ENCODE measurements at places on chromosomes 1 and 21.

DNA sequence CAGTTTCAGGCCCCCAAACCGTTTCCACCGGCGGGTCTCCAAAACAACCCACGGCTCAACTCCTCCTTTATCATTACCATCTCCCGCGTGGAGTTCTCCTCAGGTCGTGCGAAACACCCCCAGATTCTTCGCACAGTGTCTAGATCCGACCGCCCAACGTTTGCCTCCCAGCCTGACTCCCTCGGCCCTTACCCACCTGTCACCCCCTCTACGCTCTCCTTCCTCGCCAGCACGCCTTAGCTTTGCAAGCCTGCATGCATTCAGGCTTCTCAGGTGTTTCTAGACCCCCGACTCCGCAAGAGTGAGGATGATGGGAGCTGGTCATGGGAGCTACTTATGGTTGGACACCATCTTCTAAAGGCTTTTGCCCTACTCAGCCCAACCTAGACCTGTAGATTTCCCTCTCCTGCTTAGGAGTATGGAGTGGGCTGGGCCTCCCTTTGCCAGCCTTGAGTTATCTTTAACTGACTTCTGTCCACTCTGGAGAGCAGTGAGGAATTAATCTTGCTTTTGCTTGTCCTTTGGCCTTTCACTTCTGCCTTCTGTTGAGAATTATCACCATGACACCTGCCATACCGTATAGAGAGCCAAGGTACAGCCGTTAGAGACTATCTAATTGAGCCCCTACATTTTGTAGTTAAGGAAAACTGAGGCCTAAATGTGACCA is 865 bp downstream of the ATP5IF1 start:
- DNase-seq, result peak; percentile 71

GRCh38 chr1:8661185-8662110 is 156.0 kb downstream of the RERE start:
- DNase-seq, result no peak

- no peak for DNase-seq
Measured at GRCh38 chr1:187959062-187959461, 1130.3 kb downstream of the PLA2G4A start.

GRCh38 chr1:236201786-236202185 is 59.4 kb downstream of the GPR137B start:
- no peak for DNase-seq

DNA sequence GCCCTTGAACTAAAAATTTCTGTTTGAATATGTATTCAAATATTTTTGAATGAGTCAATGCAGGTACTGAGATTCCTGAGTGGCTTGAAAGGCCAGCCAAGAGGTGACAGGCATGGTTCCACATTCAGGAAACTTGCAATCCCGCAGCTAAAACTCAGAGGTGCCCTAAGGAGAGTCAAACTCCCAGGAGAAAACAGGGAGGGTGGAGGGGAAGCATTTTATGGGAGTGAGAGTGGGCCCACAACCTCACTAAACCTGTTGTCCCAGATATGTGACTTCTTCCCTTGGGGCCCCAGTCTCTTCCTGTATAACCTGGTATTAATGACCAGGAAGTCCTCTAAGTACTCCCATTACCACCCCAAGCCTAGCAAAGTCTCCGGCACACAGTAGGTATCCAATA is 189.6 kb downstream of the PLPP3 start:
- no peak for DNase-seq

GRCh38 chr1:201489643-201490261 is 17.2 kb downstream of the CSRP1 start:
- no peak for DNase-seq

DNA sequence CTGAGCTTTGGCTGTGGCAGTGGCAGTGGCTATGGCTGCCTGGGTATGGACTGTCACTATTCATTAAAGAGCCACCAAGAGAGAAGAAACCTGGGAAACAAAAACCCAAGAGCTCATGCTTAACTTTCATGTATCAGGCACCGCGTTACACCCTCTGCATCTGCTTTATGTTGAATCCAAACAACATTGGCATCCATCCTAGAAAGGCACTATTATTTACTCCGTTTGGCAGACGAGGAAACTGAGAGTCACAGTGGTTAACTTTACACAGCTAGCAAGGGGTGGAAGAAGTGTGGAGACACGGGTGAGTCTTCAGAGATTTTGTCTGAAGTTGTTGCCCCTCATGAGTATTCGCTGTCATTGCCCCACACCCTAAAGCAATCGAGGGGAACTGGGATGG is 63.8 kb downstream of the PLXNA2 start:
- no peak for DNase-seq

GRCh38 chr1:32179193-32179442 is 357 bp upstream of the TXLNA start:
- DNase-seq, result no peak

GRCh38 chr1:228833911-228834688 is 98.8 kb downstream of the RHOU start:
- no peak for DNase-seq

DNA sequence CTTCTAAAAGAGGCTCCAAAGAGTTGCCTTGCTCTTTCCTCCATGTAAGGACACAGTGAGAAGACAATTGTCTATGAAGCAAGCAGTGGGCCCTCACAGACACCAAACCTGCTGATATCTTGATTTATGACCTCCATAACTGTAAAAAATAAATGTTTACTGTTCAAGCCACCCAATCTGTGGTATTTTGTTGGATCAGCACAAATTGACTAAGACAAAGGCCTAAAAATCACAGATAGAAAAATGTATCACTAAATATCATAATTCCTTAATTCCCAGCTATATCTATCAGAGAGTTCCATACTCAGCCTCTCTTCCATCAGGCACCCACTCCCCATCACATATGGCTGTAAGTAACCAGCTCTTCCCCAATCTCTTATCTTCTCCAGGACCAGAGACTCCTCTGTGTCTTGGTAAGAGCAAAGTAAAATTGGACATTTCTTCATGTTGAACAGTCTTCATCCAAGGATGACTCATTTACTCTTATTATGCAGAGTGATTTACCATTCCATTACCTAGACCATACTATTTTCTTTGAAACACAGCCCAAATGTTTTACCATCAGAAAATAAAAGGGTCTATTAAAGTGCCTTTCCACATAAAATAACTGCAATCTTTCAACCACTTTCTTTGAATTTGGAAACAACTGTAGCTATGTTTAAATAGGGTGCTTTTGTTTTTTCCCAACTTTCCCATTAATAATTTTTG is 503.6 kb downstream of the MRPL39 start:
- DNase-seq, result no peak

- DNase-seq, result no peak
Measured at GRCh38 chr1:99481391-99481996, 164.4 kb upstream of the PALMD start.
